ENCODE measurements at places on chromosomes 12 and 14.

DNA sequence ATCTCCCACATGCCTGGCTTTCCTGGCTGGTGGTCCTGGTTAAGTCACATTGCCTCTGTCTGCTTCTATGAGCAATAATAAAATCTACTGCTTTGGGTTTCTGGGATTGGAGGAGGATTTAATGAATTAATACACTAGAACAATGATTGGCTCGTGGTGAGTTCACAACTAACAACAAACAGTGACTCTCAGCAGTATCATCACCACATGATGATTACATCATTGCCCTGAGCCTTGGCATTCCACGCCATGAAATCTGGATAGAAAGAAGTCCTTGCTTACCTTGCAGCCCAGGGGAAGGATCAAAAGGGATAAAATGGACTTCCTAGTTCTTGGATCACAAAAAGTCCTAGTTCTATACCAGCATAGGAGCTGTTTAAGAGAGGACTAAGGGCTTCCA, 1069.0 kb downstream of the VRK1 start:
- no peak for DNase-seq

- DNase-seq: peak; percentile 25
These were observed 5.9 kb downstream of the CD163 start for GRCh38 chr12:7497661-7498060.

DNA sequence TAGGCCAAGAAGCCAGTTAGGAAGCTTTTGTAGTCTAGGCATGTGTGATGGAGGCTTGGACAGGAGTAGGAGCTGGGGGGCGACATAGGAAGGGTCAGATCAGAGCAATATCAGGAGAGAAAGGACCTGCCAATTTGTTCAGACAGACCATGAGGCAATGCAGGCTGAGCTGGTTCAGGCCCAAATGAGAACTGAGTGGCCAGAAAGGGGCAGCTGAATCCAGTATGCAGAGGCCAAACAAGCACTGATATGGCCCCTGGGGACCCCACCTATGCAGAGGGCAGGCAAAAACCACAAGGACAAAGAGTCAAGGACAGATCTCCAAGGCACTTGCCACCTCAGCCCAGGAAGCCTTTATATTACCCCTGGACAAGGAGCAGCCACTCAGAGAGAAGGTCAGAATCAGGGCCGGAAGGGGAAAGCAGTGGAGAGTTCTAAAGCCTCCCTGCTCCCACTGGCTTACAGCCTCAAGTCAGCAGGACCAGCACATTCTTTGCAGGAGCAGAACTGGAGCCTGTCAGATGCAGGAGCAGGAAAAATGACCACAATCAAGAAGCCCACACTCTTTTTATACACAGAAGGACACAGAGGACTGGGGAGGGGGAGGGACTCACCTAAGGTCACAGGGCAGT, 37.2 kb downstream of the CLMN start:
- no peak for DNase-seq

- DNase-seq: no peak
These were observed 120.3 kb upstream of the FLRT2 start for GRCh38 chr14:85409481-85410210.

DNA sequence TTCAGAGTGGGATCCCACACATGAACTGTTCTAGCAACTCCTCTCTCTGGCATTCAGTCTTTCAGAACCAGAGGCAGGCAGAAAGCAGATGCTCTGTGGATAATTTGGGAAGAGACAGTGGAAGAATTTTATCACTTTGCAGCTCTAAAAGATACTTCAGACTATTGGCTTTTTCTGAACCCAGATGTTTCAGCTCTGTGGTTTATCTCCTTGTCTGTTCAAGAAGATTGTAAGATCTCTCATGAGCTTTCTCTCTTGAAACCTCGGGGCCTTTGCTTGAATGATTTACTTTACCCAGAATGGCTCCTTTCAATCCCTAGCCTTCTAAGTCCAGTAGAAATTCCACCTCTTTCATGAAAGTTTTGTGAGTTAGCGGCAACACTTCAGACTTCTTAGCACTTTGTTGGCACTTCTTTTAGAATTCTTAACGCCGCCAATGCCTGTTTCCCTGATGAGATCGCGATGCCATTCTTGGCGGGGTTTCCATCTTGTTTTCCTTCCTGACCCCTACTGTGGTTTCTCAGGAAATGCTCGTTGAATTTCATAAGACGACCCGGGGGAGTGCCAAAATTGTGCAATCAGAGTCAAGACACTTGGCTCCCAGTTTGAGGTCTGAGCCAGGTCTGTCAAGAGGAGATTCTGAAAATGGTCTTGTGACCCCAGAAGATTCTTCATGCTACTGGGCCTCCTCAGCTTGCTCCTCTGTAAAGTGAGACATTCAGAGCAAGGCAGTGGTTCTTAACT, 107.0 kb upstream of the PRICKLE1 start:
- peak; percentile 50 for DNase-seq

DNA sequence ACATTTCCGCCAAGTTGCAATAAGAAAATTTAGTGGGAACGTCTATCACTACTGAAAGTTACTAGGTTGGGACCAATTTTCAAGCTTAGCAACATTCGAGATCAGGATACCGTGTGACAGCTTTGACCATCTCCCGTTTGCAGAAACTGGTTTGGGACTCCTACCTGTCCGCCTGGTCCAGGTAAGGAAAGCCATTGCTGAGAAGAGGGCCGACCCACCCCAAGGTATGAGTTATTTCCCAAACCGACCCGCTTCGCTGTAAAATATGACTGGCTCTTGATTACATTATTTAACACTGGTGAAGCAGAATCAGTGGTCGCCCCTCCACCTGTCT, 271 bp downstream of the DNAI7 start:
- DNase-seq: no peak

DNA sequence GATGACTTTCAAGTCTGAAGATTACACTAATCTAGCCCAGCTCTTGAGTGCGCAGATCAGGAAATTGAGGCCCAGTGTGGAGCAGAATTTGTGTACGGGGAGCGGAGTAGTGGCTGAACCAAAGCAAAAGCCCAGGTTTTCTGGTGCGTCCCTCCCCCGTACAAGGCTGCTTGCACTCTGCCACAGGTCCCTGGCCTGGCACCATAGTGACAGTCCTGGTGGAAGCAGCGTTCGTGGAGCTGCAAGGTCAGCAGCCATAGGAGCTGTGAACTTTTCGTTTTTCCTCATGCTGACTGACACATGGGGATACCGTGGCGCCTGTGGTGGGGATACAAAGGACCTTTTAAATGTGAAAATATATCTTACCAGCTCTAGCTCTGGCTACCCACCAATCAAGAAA, 1.7 kb downstream of the EVL start:
- no peak for DNase-seq

GRCh38 chr12:51388069-51388799, 3.0 kb downstream of the GALNT6 start:
- peak; percentile 64 for DNase-seq

GRCh38 chr12:30417697-30418231, 277.9 kb downstream of the IPO8 start:
- DNase-seq: peak; percentile 86

GRCh38 chr12:67426067-67426466, 156.9 kb downstream of the CAND1 start:
- DNase-seq: peak; percentile 40

- no peak for DNase-seq
These were observed 185.3 kb downstream of the KIF26A start for GRCh38 chr14:104323551-104324175.

GRCh38 chr12:128531170-128531569, 264.2 kb downstream of the TMEM132C start:
- DNase-seq: no peak

- DNase-seq: no peak
These were observed 26.4 kb downstream of the ARG2 start for GRCh38 chr14:67646131-67646530.

- DNase-seq: no peak
These were observed 43.8 kb downstream of the RESF1 start for GRCh38 chr12:32002848-32003493.

GRCh38 chr12:53515291-53515680, 8.0 kb upstream of the NPFF start:
- DNase-seq: no peak

DNA sequence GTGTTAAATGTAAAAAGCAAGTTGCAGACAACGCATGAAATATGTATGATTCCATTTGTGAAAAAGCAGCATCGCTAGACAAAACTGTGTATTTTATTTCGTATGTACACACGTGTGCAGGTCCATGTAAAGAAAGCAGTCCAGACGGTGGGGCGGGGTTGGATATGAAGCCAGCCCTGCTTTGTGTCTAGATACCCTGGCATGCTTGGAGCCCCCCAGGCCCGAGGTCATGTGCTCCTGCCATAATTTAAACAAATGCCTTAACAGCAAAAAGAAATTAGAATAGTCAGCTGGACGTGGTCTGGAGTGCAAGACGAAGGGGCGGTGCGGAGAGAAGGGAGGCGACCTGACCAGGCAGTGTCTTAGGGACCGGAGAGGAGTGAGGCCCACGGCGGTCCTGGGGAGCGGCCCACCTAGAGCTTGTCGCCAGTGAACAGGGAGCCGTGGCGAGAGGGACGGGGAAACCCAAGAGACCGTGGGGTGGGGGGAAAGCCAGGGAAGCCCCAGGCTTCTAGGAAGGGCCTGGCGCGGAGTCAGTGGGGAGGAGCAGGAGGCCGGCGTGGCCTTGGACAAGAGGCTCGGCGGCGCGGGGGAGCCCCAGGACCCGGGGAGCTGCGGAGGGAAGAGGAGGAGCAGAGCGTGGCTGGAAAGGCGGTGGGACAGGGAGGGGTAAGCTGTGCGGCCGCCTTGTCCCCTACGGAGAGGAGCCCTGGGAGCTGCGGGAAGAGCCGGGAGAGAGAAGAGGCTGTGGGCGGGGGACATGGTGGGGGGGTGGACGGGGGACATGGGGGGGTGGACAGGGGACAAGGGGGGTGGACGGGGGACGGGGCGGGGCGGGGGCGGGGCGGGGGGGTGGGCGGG, 118.5 kb upstream of the C14orf180 start:
- no peak for DNase-seq

GRCh38 chr12:24798335-24798734, 150.6 kb downstream of the BCAT1 start:
- DNase-seq: no peak

DNA sequence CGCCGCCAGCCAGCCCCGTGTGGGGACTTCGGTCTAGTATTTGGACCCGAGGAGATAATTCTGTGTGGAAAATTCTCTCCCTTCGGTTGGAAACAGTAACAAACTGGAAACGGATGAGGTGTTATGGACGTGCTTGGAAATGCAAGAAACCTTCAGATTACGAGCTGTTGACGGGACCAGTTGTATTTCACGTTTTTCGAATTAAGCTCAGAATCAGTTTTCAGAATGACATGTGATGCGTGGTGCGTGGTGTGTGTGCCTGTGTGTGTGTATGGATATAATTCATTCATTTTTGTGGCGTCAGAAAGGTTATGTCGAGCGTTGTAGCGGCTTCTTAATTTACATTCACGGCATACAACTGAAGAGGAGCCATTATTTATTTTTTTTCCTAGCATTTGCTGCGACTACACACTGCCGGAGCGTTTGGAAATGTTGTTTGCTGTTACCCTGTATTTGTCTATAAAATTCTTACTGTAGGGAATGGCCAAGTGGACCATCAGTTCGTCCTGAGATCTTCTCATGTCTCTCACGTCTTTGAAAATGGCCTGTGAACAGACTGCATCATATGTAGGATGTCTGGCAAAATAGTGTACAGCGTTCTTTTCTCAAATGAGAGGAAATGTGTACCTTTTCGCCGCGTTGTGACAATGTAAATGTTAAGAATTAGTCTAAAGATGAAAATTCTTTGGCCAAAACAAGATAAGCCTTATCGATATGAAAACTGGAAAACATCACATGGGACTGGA, 1.3 kb downstream of the TRAF3 start:
- no peak for DNase-seq

GRCh38 chr12:87795555-87795954, 233.6 kb downstream of the C12orf50 start:
- DNase-seq: no peak

- DNase-seq: peak; percentile 6
These were observed 77.9 kb downstream of the NPAS3 start for GRCh38 chr14:33016613-33017012.

Measured in AG08395 (cell line).